ENCODE measurements at places on chromosomes 7 and 10.
A peak's percentile ranks its signal among the peaks of the same experiment; 100 is the strongest.

DNA sequence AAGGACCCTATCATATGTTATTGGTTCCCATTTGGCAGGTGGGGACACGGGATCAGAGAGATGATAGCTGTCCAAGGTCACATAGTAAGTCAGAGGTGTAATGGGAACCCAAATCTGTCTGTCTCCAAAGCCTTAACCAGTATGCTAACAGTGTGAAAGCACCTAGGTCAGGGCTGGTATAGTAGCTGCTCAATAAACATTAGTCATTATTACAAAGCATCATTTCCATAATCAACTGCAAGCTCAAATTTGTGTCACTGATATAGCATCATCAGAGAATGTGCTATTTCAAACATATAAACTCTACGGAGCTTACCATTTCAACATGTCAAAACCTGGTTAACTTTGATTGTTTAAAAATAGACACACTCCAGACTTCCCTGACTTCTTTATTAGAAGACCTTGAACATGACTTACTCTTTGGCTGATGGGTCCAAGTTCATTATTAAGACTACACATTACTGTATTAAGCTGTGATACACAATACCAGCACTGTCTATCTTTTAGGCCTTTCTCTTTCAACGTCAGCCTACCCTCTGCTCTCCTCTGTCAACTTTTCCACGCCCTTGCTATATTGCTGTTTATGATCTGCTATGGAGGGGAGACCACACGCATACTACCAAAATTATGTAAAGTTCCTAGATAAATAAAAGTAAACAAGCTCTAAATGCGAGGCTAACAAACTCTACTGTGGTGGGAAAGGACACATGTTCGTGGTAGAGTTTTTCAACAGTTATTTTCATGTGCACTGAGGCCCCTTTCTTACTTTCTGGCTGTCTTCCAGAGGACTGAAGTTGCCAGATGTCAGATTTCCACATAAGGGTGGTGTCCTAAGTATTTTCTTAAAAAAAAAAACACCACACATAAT lies 33.6 kb downstream of the DNMBP start:
- no peaks in the 10 kb centered on the region for H3K27me3 ChIP-seq
- H3K4me3 ChIP-seq, result no peak overlapping the region
- no peaks in the 10 kb centered on the region for H3K36me3 ChIP-seq
- H3K4me1 ChIP-seq, result peaks cover 26% of the 10 kb centered on the region
- peak overlapping the region; percentile 50 for H3K27ac ChIP-seq
- DNase-seq, result no peak

- H3K4me3 ChIP-seq, result no peak overlapping the region
- H3K27ac ChIP-seq, result no peak overlapping the region
- no peaks in the 10 kb centered on the region for H3K36me3 ChIP-seq
Measured at GRCh38 chr7:41448104-41448503, 254.8 kb downstream of the INHBA start.

GRCh38 chr7:24192691-24193090 lies 91.3 kb upstream of the NPY start:
- H3K4me3 ChIP-seq, result no peak overlapping the region
- DNase-seq, result no peak
- no peaks in the 10 kb centered on the region for H3K36me3 ChIP-seq
- no peak overlapping the region for H3K27ac ChIP-seq
- H3K27me3 ChIP-seq, result peaks cover 41% of the 10 kb centered on the region

DNA sequence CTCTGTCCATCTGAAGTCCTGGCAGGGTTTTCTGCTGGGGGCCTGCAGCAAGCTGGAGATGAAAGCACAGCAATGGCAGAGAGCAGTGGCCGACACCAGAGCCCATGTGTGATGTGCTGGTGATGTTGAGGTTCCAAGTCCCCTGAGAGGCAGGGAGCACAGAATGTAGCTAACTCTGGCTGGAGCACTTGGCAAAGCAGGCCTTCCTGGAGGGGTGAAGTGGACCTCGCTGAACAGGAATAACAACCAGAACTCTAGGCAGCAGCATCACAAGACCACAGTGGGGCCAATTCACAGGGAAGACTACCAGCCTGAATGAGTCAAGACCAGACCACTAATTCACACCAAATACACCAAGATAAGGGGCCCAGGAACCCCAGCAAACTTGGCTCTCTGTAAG lies 22.8 kb upstream of the MSMB start:
- H3K27me3 ChIP-seq, result peaks cover 36% of the 10 kb centered on the region
- no peak overlapping the region for H3K27ac ChIP-seq
- no peak overlapping the region for H3K4me3 ChIP-seq
- no peak for DNase-seq
- no peaks in the 10 kb centered on the region for H3K36me3 ChIP-seq
- no peaks in the 10 kb centered on the region for H3K4me1 ChIP-seq

DNA sequence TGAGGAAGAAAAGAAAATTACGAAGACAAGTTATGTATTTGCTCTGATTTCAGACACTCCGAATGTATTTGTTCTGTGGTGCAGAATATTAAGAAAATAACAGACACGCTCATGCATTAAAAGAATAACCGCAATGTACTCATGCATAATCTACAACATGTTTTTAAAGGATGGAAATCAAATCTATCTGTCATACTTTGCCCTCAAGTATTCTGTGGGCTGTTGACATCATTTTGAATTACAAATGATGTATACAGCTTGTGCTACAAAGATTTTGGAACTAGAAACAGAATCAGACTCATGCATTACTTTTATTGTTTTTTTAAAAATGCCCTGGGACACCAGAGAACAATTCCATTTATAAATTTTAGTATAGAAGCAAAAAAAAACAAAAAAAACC lies 69.9 kb downstream of the APBB1IP start:
- H3K27ac ChIP-seq, result no peak overlapping the region
- H3K27me3 ChIP-seq, result no peaks in the 10 kb centered on the region
- H3K4me1 ChIP-seq, result no peaks in the 10 kb centered on the region

- H3K4me1 ChIP-seq, result no peaks in the 10 kb centered on the region
- no peak overlapping the region for H3K4me3 ChIP-seq
- no peak for DNase-seq
- no peaks in the 10 kb centered on the region for H3K27me3 ChIP-seq
- H3K36me3 ChIP-seq, result peaks cover 30% of the 10 kb centered on the region
Measured at GRCh38 chr7:55210716-55211115, 154.4 kb upstream of the LANCL2 start.

GRCh38 chr7:82105463-82105862 lies 335.6 kb upstream of the HGF start:
- no peaks in the 10 kb centered on the region for H3K36me3 ChIP-seq
- H3K27me3 ChIP-seq, result no peaks in the 10 kb centered on the region
- no peak overlapping the region for H3K27ac ChIP-seq

GRCh38 chr10:131070856-131071255 lies 240.7 kb downstream of the TCERG1L start:
- DNase-seq, result no peak
- H3K27me3 ChIP-seq, result no peaks in the 10 kb centered on the region
- no peak overlapping the region for H3K4me3 ChIP-seq
- no peak overlapping the region for H3K27ac ChIP-seq

Measured in Calu3 (cell line).